ENCODE measurements at places on chromosomes 16 and 17.
A peak's percentile ranks its signal among the peaks of the same experiment; 100 is the strongest.

DNA sequence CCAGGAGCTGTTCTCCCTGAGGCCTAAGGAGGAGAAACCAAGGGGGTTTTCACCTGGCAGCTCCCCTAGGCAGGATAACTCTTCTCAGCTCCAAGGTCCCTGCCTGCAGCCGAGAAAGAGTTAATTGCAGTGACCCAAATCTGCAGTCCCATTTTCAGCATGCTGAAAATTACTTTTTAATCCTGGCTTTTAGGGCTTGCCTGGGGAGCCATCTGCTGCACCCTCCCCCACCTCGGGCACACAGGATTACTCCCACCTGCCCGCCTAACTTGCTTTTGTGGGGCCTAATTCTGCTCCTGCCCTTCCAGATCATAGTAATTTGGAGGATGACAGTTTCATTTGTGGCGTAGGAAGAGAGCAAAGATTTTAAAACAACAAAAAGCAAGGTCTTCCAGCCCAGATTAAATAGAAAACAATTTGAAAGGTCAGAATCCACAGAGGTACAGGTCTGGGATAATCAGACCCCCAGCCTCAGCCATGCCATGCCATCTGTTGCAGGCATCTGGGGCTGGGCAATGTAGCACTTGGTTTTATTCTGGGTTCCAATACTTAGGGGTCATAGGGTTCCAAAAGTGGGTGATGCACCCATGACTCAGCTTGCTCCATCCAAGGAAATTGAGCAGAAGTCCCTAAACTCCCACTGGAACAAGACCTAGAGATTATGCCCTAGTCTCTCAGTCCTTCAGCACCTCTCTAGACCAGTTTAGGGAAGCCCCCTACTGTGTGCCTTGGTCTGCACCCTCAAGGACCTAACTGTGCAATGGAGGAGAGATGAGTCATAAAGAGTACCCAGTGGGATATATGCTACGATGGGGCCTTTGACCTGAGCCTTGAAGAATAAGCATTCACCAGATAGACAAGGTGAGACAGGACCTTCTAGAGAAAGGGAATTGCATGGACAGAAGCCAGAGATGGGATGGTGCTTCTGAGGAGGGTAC is 64.5 kb upstream of the NLK start:
- DNase-seq = no peak

DNA sequence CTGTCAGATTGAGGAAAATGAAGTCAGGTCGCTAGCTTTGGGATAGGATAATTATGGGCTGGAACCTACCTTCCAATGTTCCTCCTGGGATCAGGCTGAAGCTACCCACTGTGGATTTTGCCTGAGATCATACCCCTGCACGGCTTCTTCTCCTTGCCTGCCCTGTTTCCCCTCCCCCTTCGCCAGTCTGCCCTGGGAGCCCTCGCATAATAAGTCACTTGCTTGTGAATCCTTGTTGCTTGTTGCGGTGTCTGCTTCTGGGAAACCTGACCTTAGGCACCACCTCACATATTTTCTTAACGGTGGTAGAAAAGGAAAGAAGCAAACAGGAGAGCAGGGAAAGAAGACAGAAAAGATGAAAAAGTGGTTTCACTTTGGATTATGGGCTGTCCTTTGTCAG is 13.3 kb upstream of the PMP22 start:
- DNase-seq = no peak

DNA sequence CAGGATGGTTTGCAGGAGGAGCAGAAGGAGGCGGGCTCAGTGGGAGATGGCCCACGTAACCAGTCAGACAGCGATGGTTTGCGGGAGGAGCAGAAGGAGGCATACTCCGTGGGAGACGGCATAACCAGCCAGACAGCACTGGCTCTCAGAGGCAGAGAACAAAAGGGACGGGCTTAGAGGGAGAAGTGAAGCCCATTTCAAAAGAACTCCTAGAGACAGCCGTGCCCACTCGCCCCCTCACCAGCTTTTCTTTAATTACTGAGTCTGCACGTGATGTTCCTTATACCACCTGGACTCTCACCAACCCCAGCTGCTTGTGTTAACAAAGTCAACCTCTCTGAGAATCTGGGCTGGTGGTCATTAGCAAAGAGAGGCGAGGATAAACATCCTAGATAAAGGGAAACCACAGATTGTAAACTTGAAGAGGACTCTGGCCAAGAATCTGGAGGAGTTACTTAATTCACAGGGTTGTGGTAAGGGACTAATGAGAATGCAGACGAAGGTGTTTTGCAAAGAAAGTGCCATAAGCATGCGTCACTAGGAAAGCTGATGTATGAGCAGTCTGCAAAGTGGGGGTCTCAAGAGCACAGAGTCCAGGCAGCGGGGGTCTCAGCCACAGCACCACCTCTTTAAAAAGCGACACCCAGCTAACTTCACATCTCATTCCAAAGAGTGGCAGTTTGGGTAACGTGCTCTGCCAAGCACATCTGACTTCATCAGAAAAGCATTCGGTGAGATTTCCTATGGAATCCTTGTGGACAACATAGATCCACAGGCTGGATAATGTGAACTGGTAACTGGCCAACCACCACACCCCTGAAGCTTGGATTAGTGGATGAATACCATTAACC is 51.7 kb downstream of the NXN start:
- peak; percentile 65 for DNase-seq

- DNase-seq = no peak
Observed at GRCh38 chr16:68227850-68228553, 7.9 kb downstream of the ESRP2 start.

DNA sequence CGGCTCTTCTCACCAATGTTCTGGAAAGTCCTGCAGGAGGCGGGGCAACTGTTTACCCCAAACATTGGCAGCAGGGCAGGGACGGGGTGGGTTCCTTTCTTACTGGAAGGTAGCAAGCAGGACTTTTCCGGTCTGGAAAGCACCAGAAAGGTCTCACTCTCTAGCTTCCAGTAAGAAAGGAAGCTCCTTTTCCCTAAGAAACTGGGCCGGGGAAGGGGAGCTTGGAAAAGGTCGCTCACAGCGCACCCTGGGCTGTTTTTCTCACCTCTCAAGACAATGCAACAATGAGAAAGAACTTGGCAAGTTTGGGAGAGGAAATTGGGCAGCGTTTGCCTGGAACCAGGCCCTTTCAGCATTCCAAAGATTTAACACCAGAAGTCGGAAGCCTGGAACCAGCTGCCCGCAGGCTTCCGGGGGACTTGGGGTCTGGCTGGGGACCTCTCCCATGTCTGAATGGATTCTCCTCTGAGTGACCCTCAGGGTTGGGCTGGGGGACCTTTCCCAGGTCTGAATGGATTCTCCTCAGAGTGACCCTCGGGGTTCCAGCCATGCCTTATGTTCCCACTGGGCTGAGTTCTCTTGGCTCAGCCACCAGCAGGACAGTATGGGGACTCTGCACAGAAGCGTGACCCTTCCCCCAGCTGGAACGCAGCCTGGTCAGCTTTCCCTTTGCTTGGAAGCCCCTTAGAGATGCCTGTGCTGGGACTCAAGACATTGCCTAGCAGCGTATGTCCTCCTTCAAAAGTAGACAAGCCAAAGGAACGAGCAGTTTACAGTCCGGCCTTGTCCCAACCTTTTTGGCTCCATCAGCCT is 166.5 kb upstream of the PLCG2 start:
- no peak for DNase-seq

- no peak for DNase-seq
Observed at GRCh38 chr17:83012200-83012785, 67.1 kb upstream of the METRNL start.

- no peak for DNase-seq
Observed at GRCh38 chr17:55693254-55694216, 29.1 kb downstream of the TMEM100 start.

GRCh38 chr16:57799600-57800199 is 2.6 kb downstream of the KIFC3 start:
- DNase-seq = no peak

- DNase-seq = no peak
Observed at GRCh38 chr17:65918916-65919315, 273.0 kb downstream of the CEP112 start.

DNA sequence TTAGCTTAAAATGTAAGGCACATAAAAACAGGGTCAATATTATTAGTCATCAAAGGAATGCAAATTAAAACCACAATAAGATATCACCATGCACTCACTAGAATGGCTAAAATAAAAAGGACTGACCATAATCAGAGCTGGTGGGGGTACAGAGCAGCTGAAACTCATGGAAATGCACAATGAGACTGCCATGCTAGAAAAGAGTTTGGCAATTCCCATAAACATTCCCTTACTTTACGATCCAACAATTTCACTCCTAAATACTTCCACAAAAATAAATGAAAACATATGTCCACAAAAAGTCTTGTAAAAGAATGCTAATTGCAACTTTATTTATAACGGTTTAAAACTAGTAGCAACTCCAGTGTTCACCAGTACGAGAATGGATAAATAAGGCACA is 36.1 kb upstream of the ERCC4 start:
- DNase-seq = no peak

DNA sequence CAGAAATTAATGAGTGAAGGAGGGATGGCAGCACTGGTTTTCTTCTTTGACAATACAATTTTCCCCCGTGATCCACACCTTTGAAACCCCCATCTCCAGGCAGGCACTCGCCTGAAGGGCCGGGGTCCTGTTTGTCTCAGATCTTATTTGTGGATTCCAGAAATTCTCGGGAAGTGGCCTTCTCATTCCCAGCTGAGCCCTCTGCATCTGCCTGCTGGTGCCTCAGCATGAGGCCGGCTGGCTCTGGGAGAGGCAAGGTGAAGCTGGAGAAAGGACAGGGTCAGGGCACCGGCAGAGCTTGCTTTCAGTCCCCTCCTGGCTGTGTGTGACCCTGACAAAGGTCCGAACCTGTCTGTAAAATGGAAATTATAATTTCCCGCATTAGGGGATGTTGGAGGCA is 35.8 kb upstream of the C1QL1 start:
- DNase-seq = no peak

- DNase-seq = no peak
Observed at GRCh38 chr16:85145734-85146531, 33.7 kb upstream of the CIBAR2 start.

DNA sequence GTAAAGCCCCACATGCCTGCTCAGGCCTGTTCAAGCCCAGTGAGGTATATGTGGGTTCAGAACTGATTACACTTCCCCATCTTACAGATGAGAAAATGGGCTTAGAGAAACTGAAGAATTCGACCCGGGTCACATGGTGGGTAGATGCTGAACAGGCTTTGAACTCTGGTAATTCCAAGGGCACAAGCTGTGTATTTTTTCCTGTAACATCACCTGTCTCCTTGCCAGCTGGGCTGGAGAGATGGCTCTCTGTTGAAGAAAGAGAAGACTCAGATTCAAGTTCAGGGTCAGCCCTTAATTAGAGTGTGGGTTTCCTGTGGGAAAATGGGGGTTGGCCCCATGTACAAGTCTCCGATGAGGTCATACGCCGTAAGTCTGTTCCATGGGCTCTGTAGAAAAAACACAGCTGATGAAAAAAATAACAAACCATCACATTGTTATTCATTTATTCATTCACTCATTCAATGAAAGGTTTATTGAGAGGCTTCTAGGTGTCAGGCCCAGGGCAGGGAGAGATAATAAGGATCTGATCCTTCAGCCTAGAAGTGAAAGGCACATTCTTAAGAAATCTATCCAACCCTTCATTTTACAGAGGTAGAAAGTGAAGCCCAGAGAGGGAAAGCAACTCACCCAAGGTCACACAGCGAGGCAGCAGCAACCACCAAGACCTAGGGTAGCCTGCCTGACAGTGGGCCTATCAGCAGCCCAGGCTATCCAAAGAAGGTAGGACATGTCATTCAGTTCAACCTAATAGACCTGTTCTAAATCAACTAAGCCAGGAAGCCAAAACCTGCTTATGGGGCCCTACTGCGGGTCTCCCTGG is 482.8 kb downstream of the SOX9 start:
- peak; percentile 95 for DNase-seq

DNA sequence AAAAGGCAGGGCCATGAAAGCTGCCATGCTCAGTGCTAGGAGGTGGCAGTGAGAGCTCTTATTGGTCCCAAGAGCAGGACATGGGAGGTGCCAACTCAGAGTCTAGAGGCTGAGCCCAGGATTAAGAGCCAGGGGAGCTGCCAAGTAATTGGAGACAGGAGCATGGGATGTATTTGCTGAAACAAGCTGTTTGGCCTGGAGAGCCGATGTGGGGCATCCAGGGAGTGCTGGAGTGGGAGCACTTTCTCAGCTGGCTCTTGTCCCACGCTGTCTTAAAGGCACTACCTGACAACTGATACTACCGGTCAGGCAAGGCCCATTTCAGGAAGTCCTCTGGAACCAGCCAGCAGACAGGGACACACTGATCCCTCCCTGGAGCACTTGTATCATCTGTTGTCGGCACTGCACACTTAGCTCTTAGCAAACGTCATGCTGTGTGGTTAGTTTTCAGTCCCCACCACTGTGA is 19.3 kb downstream of the ANKFN1 start:
- no peak for DNase-seq

DNA sequence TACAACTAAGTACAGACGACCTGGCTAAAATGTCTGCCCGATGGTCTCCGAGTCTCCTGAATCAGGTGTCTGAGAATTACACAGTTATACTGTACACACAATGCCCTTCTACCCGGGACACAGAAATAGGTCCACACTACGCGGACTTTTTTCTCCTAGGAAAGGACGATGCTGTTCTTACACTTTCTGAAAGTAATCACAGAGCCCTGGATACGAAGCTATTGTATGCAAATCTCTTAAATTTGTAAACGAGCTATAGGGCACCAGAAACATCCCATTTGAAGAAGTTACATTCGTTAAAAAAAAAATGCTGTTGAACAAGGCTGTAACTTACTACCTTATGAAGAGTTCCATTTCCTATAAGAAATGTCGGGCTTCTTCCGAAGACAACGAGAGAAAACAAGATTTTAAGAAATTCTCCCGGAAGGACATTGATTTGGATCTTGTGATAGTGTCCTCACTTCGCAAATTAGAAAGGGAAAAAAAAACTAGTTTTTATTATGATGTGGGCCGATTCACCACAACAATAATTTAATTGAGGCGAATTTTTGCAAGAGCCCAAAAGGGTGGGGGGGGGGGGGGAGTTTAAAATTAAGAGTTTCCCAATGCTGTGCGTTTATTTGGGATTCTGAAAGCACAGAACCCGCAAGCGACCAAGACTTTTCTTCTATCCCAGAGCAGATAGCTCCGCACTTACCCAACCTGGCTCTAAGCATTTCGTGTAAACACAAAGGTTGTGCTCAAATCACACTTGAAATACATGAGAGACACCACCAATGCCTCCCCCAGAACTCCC is 1.5 kb upstream of the SOX9 start:
- DNase-seq = no peak

- peak; percentile 61 for DNase-seq
Observed at GRCh38 chr16:88062341-88063210, 111.3 kb downstream of the BANP start.

- no peak for DNase-seq
Observed at GRCh38 chr17:49783071-49783715, 5.3 kb upstream of the KAT7 start.

GRCh38 chr16:5704271-5704670 is 606.7 kb upstream of the EEF2KMT start:
- DNase-seq = no peak

GRCh38 chr17:39483506-39483905 is 22.2 kb downstream of the CDK12 start:
- DNase-seq = no peak

DNA sequence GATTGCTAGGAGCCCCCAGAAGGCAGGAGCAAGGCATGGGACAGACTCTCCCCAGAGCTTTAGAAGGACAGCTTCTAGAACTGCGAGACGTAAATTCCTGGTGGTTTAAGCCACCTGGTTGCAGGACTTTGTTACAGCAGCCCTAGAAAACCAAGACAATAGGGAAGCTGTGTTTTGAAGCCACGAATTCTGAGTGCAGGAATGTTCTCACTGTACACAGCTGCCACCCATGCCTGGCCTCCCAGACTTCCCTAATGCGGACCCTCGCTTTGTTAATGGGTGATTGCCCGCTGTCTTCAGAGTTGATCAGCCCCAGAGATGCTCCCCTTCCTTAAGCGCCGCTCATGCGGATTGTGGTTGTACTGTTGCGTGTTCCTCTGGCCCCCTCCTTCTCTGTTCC is 177.1 kb downstream of the MSI2 start:
- DNase-seq = no peak
